ENCODE measurements at places on chromosomes 1 and 21. TPM values are rescaled to one million over a fixed set of nuclear protein-coding genes. Genes with fewer than 3 reads are reported as not detected.

The RNU1-1 gene
- under 0.01 TPM for total RNA-seq

The CELA3B gene
- total RNA-seq = not detected

The BCAN gene
- not detected for total RNA-seq

The GPR3 gene
- 2.8 TPM for total RNA-seq

The CD5L gene
- not detected for total RNA-seq

The SIM2 gene
- total RNA-seq = 0.91 TPM

The HMCN1 gene
- total RNA-seq = 6.9 TPM

The SUSD4 gene
- not detected for total RNA-seq

Measured in epithelial cell of alveolus of lung (primary cell).